GM06990 (cell line): ENCODE measurements at places on chromosomes 7 and 10.

DNA sequence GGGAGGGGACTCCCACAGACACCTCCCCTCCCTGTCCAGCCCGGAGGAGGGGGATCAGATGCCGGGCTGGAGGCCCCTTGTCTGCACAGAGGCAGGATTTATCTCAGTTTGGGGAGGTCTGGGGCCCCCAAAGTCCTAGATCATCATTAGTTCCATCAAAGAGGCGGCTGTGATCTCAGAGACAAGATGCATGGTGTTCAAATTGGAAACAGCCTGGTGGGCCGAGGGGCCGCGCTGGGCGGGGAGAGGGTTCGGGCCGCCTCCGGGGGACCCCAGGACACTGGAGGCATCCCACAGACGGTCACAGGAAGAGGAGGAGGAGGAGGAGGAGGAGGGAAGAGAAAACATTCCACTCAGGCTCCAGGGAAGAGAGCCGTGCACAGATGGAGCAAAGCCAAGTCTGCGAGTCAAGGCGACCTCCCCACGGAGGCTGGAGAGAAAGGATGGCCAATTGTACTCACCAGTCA lies 69.5 kb upstream of the CUX1 start:
- DNase-seq = no peak

DNA sequence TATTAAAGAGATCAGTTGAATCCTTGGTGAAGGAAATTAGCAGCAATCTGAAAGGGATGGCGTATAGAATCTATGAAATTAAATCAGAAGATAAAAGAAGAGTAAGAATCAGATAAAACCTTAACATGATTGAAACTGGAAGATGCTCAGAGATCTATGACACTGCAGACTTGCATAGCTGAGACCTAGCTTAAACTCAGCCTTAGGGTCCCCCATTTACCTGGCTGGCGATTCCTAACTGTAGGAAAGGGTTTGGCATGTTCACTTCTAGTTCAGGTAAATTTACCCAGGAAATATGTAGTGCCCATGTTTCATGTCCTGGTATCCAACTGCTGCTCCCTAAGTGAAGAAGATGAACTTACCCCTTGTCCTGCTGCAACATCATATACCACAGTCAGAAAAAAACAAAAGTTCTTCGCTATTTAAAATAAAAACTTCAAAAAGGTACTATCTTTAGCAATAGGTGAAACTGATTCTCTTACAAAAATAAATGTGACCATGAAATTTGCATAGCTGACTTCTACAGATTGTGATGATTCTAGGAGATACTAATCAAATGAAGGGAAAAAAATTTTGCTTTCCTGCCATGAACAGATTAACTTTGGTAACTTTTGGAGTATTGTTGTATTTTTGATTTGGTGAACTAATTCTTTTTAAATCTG lies 47.8 kb upstream of the TMEM243 start:
- no peak for DNase-seq

DNA sequence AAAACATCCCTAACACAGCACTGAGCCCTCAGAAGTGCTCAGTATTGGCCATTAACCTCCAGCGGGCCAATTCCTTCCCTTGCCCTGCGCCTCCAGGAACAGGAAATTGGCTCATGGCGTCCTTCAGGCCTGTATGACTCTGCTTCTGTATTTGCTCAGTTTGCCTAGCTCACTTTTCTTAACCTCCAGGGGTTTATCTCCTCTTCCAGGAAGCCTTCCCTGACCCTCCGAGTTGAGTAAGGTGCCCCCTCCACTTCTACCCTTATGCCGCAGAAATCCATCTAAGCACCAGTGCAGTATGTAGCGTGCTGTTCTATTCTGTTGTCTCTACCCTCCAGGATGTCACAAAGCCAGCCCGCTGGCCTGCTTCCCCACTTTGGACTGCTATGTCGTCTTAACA lies 1.1 kb upstream of the SFXN4 start:
- no peak for DNase-seq

- no peak for DNase-seq
Measured at GRCh38 chr7:75656740-75657139, 82.0 kb downstream of the HIP1 start.

- no peak for DNase-seq
Measured at GRCh38 chr10:97584060-97584797, at the start of gene HOGA1. Gene HOGA1 (plus strand): TSS chr10:97584389. CDS start chr10:97584704, 315 bp downstream.

- no peak for DNase-seq
Measured at GRCh38 chr7:133941496-133941895, 185.6 kb upstream of the LRGUK start.

- DNase-seq = no peak
Measured at GRCh38 chr7:47611045-47611511, 29.2 kb upstream of the TNS3 start.

GRCh38 chr10:130169136-130169859 lies 33.1 kb downstream of the GLRX3 start:
- DNase-seq = no peak

DNA sequence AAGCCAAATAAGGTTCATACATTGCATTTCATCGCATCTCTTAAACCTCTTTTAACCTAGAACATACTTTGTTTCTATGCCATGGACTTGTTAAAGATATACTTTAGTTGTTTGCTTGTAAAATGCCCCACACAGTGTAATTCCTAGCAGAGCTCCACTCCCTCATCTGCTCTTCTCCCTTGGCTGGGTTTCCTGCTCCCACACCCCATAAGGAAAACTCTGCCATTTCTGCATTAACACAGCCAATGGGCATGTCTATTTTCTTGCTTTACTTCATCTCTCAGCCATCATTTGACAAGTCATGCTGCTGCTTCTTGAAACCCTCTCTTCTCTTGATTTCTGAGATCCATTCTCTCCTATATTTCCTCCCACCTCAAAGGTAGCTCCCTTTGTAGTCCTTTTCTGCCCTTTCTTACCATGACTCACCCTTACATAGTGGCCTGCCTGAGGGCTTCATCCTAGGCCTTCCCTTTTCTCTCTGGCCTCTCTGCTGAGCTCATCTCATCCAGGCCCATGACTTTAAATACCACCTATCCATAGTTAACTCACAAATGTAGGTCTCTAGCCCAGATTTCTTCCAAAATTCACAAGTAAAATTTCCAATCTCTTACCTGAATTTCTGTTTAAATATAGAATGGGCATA lies 471.4 kb downstream of the ADRA2A start:
- DNase-seq = no peak

DNA sequence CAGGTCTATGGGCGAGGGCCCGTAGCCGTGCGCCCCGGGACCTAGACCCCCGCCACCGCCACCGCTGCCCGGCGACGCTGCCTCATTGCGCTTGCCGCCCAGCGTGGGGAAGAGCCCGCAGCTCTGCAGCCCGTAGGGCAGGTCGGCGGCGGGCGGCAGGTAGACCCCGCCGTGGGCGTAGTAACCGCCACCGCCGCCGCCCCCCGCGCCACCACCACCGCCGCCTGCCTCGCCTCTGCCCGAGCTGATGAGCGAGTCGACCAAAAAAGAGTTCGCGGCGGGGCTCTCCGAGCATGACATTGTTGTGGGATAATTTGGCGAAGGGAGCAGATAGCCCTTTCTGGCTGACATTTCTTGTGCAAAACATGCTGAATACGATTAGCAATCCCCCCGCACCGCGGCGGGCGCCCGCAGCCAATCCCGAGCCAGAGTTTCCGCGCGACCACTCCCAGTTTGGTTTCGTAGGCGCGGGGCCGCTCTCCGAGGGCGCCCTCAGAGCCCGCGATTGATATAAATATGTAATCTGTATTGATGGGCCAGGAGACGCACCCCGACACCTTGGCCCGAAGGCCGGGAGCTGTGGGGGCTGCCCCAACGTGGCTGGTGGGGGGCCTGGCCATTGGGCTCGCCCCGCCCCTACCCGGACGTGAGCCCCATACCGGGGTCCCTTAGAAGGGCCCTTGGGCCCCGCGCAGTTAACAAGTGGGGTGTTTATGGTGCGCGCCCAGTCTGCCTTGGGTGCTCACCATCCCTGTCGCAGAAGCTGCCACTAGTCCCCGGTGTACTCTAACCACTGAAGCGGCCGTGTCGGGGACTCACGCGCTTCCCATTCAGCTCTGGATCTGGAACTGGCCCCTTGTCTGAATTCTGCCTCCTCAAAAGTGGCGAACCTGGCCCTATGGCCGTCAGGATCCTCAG lies at the start of gene HOXA10:
HOXA10 (minus strand) TSS at position 365 of the 918 bp plus-strand sequence; CDS start at position 351, 14 bp downstream.
- DNase-seq = no peak

DNA sequence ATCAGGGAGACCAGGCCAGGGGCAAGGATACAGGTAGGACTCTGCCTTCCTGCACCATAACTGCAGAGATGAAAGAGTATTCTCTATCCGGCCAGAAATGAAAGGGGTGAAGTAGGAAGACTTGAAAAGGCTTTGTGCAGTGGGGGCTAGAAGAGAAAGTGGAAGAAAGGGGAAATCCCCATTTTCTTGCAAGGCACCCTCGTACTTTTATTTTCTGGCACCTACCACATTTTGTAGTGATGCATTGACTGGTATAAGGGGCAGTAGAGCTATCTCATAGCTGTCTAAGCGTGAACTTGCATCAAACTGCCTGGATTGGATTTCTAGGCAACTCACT lies 752 bp upstream of the CAMK2G start:
- no peak for DNase-seq

- DNase-seq = peak; percentile 17
Measured at GRCh38 chr10:7435674-7436073, 24.8 kb upstream of the SFMBT2 start.

DNA sequence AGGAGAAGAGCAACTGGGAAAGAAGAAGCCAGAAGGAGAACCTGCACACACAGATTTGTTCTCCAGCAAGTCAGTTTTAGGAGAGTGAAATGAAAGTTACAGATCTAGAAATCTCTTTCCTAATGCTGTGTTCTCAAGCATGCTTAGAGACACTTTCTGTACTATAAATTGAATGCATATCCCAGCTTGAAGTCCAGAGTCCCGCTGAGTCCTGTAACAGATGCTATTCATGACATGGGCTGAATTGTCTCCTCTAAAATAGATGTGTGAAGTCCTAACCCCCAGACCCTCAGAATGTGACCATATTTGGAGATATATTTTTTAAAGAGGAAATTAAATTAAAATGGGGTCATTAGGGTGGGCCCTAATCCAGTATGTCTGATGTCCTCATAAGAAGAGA lies 46.9 kb upstream of the GJD4 start:
- no peak for DNase-seq

DNA sequence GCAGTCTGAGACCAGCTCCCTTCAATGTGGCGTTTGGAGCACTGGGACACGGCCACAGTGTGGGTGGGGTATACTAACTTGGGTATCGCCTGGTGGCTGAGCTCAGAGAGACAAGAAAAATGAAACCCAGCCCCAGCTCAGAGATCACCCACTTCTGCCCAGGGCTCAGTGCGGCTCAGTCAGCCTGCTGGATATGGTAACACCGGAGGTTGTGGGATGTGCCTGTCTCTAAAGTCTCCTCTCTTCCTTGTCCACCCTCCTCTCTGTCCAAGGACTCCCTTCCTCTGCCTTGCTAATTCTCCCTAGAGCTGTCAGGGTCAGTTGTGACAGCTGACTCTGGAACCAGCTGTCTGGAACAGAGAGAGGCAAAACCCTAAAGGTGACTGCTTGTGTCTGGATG lies 149.1 kb downstream of the PTPN20 start:
- no peak for DNase-seq

- DNase-seq = no peak
Measured at GRCh38 chr10:71840177-71840957, 10.7 kb downstream of the PSAP start.

DNA sequence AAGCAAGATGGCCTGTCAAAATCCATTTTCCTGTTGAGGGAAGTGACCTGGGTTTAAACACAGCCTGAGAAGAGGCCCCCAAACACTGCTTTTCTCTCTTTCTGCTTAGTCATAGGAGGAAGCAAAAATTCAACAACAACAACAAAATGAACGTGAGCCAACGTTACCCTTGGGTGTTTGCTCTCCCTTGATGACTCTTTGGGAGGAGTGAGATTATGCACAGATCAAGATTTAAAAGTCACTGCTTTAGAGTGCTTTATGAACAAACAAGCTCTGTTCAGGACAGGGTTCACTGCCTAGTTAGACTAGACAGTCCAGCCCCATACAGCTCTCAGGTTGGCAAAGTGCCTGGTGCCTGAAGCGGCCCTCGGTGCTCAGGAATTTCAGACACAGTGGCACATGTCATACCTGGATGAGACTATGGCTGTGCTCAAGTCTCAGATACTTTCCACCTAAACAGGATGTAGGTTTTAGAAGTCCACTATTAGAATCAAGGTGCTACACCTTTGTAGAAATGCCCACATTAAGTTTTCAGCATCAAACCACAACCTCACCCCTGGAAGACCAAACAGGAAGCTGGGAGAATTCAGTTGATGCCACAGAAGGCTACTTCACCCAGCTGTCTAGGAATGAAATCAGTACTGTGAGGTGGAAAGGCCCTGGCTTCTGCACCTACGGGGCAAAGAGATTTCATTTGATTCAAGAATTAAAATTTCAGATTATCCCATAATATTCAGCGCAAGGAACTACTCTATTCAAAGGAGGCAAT lies 38.7 kb downstream of the DENND11 start:
- no peak for DNase-seq

- DNase-seq = no peak
Measured at GRCh38 chr7:96127746-96128145, 194.2 kb downstream of the SLC25A13 start.

GRCh38 chr7:152859781-152860191 lies 100.2 kb downstream of the ACTR3B start:
- no peak for DNase-seq

- peak; percentile 6 for DNase-seq
Measured at GRCh38 chr10:86967481-86967941, 771 bp upstream of the ADIRF start.

DNA sequence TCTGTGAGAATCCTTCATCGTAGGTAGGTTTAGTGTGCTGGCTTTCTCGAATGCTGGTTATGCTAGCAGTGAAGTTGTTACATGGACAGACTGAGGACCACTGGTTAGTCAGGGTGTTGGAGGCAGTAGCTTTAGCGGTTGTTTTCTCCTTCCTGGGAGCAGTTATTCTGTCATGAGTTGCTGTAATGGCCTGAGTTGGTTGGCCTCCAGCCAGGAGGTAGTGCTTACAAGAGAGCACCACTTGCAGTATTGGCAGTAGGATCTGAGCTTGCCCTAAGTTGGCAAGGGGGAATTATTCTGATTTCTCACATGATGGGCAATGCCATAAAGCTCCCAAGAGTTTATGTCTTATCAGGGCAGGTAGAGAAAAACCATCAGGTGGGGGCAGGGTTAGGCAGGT lies 58.0 kb downstream of the IPMK start:
- DNase-seq = no peak

DNA sequence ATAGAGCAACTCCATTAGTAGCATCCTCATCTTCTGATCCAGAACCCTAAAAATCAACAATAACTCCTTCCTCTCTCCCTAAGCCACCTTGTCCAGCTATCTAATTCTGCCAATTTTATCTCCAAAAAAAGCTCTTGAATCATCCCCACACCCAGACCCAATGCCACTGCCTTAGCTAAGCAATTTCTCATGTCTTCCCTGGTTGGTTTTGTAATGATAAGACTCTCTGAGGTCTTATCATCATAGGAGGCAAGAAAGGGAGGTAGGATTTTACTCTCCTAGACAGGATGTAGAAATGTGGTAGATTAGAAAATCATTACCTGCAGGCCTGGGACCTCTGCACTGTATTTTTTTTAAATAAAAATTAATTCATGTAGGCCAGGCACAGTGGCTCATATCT lies 283.5 kb upstream of the NEBL start:
- DNase-seq = no peak
